ENCODE measurements at places on chromosomes 5 and 9.
A peak's percentile ranks its signal among the peaks of the same experiment; 100 is the strongest.

DNA sequence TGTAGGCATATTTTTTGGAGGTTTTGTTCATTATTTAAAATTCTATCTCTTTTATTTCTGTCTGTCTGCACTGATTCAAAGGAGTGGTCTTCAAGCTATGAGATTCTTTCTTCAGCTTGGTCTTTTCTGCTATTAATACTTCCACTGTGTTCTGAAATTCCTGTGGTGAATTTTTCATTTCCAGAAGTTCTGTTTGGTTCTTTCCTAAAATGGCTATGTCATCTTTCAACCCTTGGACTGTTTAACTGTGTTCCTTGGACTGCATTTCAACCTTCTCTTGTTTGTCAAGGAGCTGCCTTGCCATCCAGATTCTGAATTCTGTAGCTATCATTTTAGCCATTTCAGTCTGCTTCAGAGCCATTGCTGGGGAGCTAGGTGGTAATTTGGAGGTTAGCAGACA, 76.3 kb downstream of the CERT1 start:
- no peak for DNase-seq

DNA sequence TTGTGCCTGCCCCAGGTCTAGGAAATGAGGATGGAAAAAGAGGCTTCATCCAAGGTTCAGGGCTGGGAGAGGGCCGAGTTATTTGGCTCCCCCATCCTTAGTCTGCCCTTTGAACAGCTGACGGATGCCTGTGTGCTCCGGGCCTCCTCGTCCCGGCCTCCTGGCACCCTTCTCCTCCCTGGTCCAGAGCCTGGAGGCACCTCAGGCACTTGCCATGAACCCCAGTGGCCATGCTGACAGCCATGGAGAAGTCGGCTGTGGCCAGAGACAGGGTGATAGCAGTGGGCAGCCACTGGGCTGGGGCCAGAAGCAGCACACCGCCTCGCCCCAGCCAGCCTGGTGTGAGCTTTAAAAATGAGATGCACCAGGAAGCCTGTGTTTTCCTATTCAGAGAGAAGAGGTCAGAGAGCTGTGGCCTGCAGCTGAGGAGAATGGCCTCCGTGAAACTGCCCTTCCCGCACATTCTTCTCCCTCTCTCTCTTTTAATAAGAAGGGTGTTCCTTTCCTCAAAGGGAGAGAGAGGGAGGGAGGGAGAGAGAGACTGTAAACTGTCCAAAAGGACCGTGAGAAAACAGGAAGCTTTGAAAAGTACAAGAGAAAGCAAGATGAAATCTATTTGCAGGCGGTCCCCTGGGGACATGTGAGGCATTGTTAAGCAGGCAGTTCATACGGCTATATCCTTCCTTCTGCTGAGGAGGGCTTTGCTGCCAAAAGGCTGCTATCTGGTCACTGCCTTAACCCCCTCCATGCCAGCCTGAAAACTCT, 55.3 kb downstream of the ZNF366 start:
- no peak for DNase-seq

DNA sequence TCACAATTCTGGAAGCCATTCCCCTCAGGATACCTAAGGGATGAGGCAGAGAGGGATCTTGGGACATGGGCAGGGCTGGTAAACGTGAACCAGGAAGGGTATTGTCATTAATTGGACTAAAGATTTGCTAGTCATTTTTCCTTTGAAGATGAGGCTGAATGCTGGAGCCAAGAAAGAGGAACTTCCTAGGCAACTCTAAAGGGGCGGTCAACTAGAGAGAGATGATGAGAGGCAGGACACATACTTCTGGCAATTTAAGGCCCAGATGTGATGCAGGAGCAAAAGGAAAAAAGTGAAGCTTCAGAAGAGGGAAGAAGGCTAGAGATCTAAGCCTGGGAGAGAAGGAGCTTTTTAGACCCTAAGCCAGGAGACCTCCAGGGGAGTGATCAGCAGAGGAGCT, 5.6 kb downstream of the GBA2 start:
- no peak for DNase-seq

- no peak for DNase-seq
These were observed 54.8 kb upstream of the SGCD start for GRCh38 chr5:156272139-156272538.

- DNase-seq = peak; percentile 6
These were observed 35.7 kb upstream of the ORM1 start for GRCh38 chr9:114287001-114287762.

DNA sequence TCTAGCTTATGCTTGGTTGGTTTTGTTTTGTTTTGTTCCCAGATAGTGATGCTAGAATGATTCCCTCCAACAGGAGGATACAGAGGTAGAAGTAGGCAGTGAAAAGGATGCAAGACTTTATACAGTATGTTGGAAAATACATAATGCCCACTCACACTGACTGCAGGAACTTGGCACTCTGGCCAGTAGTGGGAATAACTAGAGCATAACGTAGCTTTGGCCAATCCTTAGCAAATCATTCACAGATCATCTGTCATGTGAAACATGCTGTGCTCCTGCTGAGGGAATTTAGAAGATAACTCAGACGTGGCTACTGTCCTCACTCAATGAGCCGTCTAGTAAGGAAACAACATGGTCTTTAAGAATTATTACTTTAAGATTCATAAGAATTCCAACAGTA, 13.5 kb downstream of the CFAP90 start:
- no peak for DNase-seq

- no peak for DNase-seq
These were observed 92.2 kb downstream of the ADAMTSL1 start for GRCh38 chr9:18566121-18566520.

GRCh38 chr9:107805201-107805600, 315.6 kb upstream of the KLF4 start:
- no peak for DNase-seq

DNA sequence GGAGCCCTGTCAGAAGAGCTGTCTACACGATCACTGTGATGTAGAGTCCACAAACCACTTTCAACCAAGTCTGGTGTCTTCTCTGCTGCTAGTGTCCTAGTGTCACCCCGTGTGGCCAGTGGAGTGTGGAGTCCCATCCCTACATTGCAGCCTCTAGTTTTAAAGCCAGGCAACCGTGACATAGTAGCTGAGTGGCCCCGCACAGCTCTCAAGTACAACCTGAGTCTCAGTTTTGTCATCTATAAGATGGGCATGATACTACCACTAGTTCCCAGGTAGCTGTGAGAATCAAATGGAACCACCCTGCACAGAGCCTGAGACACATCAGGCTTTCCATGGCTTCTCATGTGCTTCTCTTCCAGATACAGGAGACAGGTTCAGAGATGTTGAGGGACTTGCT, 43.2 kb upstream of the AKNA start:
- no peak for DNase-seq

GRCh38 chr9:71725590-71726338, 42.5 kb downstream of the CEMIP2 start:
- no peak for DNase-seq

GRCh38 chr5:51987239-51987638, 604.0 kb downstream of the ISL1 start:
- DNase-seq = no peak

- DNase-seq = no peak
These were observed 92.1 kb upstream of the RANBP3L start for GRCh38 chr5:36393656-36394428.

- DNase-seq = no peak
These were observed 334.4 kb downstream of the CWC27 start for GRCh38 chr5:65102976-65103711.

GRCh38 chr5:40507095-40507494, 172.6 kb upstream of the PTGER4 start:
- DNase-seq = no peak

- DNase-seq = no peak
These were observed 164.3 kb upstream of the ST8SIA4 start for GRCh38 chr5:101067429-101067828.

- no peak for DNase-seq
These were observed 41.5 kb upstream of the KCNV2 start for GRCh38 chr9:2675834-2676233.

DNA sequence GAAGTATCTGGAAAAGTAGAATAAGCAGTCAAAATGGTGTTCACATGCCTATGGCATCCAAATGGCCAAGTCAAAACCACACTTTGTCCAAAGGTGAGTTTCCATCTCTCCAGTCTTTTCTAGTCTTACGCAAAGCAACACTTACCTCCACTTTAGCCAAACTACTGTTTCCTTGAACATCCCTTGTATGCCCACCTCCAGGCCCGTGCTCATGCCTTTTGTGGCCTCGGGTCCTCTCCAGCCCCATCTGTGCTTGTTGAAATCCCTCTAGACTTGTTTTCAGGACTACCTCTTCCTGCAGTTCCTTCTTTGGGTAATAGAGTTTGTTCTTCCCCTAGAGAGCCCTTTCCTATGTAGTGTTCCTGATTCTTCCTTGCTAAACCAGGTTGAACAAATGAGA, 61.0 kb downstream of the ANGPTL2 start:
- no peak for DNase-seq

DNA sequence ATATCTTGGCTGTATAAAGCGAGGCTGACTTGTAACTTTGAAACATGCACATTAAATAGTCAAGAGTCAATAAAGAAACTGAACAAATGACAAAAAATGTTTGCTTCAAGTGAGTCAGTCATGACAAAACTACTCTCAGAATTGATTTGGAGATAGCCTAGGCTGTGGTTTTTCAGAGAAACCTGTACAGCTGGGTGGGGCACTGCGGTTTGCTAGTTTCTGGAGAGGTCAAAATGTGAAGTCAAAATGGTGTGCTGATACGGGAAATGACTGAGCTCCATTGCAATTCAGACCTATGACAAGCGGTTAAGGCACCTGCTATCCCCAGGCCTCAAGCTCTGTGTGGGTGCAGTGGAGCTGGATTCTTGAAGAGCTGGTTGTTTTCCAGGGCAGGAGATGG, 10.3 kb upstream of the CD180 start:
- DNase-seq = peak; percentile 63

DNA sequence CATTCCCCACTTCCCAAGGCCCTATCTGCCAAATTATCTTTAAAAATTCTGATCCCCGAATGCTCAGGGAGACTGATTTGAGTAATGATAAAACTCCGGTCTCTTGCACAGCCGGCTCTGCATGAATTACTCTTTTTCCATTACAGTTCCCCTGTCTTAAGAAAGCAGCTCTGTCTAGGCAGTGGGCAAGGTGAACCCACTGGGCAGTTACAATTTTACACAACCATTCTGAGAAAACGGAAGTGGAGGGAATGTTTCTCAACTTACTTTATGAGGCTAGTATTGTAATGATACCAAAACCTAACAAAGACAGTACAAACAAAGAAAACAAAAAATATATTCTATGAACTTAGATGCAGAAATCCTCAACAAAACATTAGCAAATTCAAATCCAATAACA, 100.0 kb downstream of the MCTP1 start:
- no peak for DNase-seq

- no peak for DNase-seq
These were observed 59.6 kb downstream of the GCNT4 start for GRCh38 chr5:74992791-74993190.

DNA sequence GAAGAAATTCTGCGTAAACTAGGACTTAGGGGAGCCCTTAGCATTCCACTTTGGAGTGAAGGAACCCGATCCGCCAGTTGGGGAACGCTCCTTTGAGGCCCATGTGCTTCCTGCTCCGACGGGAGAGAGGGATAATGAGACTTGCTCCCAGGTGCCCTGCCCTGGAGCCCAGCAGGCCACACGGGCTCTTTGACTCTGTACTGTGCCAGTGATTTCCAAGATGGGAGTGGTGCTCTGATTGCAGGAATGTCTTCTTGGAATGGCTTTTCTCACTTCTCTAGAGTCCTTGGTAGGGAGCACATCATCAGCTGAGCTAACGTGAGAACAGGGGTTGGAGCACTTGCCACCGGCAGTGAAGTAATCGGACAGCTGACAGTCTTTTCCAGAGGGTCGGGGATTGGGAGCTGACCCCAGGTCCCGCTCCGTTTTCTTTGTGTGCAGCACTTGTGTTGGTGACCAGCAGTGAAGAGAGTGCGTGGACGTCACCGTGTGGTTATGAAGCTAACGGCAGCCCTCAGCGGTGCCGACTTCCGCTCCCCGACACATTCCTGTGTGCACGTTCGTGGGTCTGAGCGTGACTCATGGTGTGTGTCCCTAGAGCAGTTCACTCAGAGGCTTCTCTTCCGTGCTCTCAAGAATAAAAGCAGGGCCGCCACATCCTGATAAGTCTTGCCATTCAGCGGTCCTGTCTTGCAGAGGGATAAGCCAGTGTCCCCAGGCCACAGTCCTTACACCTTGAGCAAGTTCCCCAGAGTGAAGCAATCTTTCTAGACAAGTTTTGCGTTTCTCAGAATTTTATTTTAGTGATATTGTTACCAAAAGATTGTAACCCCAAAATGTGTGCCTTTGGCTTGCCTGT, 25.6 kb downstream of the ABL1 start:
- DNase-seq = no peak

- no peak for DNase-seq
These were observed 536.5 kb upstream of the ACO1 start for GRCh38 chr9:31847963-31848362.

DNA sequence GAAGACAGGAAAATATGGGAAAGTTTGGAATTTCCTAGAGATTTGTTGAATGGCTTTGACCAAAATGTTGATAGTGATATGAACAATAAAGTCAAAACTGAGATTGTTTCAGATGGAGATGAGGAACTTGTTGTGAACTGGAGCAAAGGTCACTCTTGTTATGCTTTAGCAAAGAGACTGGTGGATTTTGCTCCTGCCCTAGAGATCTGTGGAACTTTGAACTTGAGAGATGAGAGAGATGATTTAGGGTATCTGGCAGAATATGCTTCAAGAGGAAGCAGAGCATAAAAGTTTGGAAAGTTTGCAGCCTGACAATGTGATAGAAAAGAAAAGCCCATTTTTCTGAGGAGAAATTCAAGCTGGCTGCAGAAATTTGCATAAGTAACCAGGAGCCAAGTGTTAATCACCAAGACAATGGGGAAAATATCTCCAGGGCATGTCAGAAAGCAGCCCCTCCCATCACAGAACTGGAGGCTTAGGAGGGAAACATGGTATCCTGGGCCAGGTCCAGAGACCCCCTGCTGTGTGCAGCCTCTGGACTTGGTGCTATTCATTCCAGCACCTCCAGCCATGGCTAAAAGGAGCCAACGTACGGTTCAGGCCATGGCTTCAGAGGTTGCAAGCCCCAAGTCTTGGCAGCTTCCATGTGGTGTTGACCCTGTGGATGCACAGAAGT, 114.3 kb upstream of the STARD4 start:
- DNase-seq = no peak

- no peak for DNase-seq
These were observed 20.8 kb downstream of the DNAI1 start for GRCh38 chr9:34479431-34479866.
